ENCODE measurements at places on chromosomes 11 and 22.

- no peak for DNase-seq
These were observed 18.6 kb downstream of the USP47 start for GRCh38 chr11:11860103-11860979.

DNA sequence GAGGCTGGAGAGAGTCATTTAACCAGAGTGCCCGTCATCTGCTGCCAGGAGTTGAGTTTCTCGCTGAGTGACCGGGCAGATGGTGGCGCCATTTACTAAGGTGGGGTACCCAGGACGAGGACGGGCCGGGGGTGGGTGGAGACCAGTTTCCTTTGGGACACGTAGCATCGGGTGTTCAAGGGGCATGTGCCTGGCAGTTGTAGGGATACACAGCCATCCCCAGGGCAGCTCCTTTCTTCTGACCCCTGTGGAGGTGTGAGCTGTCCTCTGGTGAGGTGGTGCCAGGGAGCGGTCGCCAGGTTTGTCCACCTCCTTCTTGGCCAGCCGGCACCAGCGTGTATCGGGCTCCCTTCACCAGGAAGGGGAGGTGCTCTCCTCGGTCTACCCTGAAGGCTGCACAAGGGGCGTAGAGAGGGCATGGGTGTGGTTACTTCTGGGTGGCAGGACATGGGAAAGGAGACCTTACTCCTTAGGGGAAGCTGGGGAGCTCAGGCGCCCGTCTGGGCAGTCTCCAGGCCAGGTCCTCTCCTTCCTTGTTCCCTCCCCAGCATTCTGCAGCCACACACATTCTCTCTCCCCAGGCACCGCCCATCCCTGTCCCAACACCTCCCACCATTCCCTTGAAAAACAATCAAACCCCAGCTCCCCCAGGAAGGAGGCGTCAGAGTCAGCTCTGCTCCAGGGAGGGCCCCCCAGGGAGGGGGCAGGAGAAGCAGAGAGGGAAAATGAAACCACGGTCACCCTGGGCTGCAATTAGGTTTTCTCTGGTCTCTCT is 10.3 kb upstream of the MB start:
- DNase-seq: peak; percentile 60

GRCh38 chr11:37951996-37952395 is 1354.0 kb upstream of the RAG2 start:
- DNase-seq: no peak

DNA sequence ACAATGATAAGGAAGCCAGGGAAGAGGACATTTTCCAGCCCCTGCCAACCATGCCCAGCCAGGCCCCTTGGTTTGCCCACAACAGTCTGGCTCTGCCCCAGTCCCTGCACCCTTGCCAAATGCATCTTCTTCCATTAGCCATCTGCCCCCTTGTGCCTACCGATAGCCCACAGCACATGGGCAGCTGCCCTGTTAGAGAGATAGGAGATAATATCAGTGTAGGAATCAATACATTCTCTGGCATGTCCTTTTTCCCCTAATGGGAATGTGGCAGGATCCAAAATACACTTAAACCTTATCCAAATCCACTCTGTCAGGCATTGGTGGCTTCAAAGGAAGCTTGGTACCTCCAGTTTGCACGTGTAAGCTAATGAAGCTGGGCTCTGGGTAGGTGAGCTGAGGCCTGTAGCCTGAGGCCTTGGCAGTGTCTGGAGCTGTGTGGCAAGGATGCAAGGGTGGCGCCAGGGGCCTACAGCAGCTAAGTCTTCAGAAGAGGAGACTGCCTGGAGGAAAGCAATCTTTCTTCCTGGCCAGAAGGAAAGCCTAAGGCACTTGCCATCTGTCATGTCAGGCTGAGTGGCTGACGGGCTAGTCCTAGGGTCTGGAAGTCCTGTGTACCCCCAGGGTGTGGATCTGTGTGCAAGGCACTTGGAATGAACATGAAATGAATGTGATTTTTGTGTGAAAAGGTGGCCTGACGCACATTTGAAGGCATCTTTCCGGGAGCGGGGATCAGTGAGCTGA is 164.2 kb upstream of the TBCEL start:
- DNase-seq: no peak

GRCh38 chr11:75513250-75513649 is 12.5 kb downstream of the GDPD5 start:
- DNase-seq: no peak

GRCh38 chr22:46386312-46386711 is 50.8 kb downstream of the TRMU start:
- DNase-seq: no peak

DNA sequence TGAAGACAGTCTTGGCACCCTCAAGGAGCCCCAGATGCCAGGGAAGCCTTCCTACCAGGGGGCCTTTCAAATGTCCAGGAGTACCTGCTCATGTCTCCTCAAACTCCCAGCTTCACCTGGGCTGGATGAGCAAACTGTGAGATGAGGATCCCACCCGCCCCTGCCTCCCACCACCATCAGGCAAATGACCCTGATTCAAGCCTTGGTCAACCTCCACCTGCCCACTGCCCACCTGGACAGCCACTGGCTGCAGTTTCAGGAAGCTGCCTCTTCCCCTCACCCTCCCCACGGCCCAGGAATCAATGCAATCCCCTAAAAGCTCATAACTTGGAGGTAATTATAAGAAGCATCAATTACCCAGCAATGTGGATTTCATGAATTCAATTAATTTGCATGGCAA is 122.7 kb downstream of the BUD13 start:
- no peak for DNase-seq

GRCh38 chr11:106159836-106160235 is 82.4 kb downstream of the AASDHPPT start:
- DNase-seq: no peak

GRCh38 chr22:19990188-19990587 is 26.4 kb downstream of the ARVCF start:
- no peak for DNase-seq

DNA sequence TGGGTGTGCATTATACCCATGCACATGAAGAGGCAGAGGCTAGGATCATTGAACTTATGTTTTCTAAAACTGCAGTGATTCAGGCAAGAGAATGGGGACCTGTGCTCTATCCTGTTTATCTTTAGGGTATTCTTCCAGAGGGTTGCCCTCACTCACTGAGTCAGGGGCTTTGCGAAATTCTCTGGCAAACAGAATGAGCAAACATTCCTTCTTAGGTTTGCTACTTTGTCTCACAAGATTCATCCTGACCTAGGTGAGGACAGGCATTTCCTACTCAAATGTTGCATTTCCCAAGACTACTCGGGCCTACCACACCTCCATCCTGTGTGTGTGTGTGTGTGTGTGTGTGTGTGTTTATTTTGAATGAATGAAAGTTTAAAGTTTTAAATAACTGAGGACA is 2.7 kb upstream of the EIF3M start:
- no peak for DNase-seq

- DNase-seq: peak; percentile 74
These were observed at the start of gene TUBA8 for GRCh38 chr22:18110194-18110953. TSS of gene TUBA8 (plus strand) at chr22:18110809. CDS start at chr22:18110866, 57 bp downstream.

- no peak for DNase-seq
These were observed 606.0 kb downstream of the BUD13 start for GRCh38 chr11:116166573-116167465.

GRCh38 chr11:82004537-82005213 is 729.0 kb downstream of the FAM181B start:
- no peak for DNase-seq

GRCh38 chr11:57479021-57479663 is 18.8 kb downstream of the RTN4RL2 start:
- DNase-seq: peak; percentile 10

DNA sequence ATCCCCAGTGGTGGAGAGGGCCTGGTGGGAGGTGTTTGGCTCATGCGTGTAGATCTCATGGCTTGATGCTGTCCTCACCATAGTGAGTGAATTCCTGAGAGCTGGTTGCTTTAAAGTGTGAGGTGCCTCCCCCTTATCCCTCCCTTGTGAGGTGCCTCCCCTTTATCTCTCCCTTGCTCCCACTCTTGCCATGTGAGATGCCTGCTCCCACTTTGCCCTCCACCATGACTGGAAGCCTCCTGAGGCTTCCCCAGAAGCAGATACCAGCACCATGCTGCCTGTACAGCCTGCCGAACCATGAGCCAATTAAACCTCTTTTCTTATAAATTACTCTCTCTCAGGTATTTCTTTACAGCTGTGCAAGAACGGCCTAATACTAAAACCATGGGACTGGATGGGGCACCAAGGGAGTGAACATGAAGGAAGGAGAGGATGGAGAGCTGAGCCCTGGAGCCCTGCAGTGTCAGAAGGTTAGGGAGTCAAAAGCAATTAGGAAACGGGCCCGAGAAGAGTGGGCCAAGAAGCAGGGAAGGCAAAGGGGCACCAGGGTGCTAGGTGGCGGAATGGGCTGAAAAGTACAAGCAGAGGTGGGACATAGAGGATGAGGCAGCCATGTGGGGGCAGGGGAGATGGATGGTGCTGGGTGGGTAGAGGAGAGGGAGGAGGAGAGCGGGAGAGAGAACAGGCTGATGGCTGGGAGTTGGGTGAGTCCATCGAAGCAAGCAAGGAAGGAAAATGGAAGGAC is 9.4 kb downstream of the IFITM10 start:
- DNase-seq: no peak

DNA sequence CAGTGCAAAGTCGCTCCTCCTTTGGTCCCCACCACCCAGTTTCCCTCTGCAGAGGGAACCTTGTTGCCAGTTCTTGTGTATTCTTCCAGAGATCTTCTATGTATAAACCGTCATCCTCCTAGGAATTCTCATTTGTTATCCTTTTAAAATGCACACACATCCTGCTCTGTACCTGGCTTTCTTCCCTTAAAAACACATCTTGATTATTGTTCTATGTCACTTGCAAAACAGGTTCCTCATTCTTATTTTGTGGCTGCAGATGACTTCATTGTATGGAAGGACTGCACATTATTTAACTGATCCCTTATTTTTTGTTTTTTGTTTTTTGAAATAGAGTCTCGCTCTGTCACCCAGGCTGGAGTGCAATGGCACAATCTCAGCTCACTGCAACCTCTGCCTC is 26.6 kb upstream of the SYT7 start:
- DNase-seq: no peak

DNA sequence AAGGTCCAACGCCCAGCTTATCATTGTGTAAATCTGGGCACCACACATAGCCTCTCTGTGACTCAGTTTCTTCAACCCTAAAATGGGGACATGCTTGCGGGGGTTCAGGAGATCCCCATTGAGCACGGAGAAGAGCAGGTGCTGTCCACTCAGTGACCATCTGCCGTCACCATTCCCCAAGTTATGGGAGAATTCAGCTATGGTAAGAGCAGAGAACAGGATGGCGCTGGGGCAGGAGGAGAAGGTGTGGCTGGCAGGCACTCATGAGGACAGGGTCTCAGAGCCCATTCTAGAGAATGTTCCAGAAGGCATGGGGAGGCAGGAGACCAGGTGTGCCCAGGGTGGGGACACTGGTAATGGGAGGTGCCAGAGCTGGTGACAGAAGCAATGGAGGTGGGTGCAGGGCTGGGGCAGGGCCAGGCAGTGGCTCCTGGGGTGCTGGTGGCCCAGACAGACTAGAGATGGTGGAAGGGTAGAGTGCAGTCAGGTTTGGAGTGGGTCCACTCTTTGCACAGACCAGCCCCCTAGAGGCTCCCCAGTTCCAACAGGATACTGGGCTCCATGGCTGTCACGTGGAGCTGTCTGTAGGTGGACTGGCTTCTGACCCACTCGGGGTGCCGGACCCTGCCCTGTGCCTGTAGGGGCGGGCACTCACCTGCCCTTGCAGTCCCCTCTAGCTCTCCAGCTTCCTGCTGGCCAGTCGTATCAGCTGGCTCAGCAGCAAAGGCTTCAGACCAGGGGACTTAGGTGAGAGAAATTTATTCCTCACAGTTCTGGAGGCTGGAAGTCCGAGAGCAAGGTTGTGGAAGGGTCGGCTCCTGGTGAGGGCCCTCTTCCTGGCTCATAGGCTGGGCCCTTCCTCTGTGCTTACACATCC is 84.7 kb downstream of the CDKN1C start:
- DNase-seq: no peak

- no peak for DNase-seq
These were observed 35.0 kb downstream of the POU2AF1 start for GRCh38 chr11:111344032-111344431.

- no peak for DNase-seq
These were observed 234.4 kb downstream of the GRM5 start for GRCh38 chr11:88831303-88831890.

GRCh38 chr11:101129203-101129943 is at the start of gene PGR:
TSS of gene PGR (minus strand) at chr11:101129813. CDS start at chr11:101129070, 743 bp downstream.
- peak; percentile 26 for DNase-seq

DNA sequence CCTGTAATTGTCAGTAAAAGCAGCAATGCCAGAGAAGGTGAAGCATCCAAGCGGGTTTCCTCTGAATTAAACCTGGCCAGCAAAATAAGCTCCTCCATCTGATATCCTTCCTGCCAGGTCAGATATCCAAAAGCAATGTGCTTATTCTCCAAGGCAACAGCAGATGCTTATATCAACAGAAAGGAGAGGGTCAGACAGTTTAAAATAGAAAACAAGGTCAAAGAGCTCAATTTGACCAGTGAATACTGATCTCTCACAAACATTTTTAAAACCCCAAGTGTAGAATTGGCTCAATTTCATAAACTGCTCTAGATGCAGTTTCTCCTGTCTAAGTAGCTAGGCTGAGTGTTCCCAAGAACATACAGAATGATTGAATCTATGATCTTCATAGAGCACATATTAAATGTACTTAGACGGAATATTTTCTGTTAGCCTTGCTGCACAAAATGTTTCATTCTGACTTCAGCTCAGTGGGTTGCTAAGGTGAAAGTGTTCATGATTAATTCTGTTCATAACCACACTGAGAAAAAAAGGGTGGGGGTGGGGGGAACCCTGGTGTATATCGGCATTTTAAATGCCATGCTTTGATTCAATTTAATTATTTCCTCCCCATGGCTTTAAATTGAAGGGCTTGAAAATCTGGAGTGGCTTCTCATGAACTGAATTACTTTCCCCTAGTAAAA is 174.2 kb upstream of the ARHGAP20 start:
- no peak for DNase-seq

DNA sequence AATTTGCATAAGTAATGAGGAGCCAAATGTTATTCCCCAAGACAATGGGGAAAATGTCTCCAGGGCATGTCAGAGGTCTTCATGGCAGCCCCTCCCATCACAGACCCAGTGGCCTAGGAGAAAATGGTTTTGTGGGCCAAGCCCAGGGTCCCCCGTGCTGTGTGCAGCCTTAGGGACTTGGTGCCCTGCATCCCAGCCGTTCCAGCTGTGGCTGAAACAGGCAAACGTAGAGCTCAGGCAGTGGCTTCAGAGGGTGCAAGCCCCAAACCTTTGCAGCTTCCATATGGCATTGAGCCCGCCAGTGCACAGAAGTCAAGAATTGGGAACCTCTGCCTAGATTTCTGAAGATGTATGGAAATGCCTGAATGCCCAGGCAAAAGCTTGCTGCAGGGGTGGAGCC is 79.9 kb downstream of the FAM181B start:
- DNase-seq: no peak

DNA sequence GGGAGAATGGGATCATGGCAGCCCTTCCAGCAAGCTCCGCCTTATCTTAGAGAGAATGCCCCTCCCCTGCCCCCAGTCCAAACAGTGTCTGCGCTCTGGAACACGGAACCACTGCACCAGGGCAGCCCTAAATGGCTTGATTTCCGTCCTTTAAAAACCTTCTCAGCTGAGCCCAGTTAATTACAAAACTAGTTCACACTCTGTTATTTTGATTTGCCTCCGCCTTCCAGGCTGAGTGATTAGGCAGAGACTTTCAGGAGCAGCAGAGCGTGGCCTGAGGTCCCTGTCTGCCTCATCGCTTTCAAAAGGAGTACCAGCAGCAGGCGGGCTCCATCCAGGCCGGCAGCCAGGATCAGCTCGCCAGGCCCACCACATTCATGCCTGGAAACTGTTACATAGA is 313.0 kb downstream of the BRD1 start:
- peak; percentile 18 for DNase-seq

- no peak for DNase-seq
These were observed 465.0 kb downstream of the GUCY1A2 start for GRCh38 chr11:106553304-106553703.

Measured in NCI-H1417 (cell line).